ENCODE measurements at places on chromosomes 16 and 17.

DNA sequence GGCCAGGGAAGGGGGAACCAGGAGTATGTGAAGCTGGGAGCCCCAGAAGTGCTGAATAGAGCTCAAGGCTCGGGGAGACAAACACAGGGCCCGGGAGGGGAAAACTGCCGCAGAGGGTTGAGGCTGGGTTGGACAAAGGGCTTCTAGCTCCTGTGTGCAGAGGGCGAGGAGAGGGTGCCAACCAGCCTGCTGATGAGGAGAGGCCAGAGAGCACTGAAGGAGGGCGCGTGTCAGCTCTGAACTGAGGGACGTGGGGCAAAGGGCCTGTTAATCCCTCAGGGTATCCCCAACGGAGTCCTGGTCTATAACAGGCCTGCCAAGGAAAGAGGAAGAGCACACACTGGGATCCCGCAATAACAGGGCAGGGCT, 151.3 kb downstream of the C16orf78 start:
- no peak for DNase-seq

GRCh38 chr17:19336938-19337711, 25.4 kb downstream of the B9D1 start:
- no peak for DNase-seq

DNA sequence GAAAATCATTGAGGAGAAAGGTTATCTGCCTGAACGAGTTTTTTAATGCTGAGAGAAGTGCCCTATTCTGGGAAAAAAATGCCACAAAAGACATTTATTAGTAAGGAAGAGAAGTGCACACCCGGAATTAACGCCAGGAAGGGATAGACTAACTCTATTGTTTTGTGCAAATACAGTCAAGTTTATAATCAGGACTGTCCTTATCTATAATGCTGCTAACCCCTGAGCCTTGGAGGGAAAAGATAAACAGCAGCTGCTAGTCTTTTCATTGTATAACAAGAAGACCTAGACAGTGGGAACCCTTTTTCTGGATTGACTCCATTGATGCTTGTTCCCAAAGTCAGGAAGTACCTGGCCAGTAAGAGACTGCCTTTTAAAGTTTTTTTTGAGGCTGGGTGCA, 26.5 kb downstream of the BCAS3 start:
- no peak for DNase-seq

- DNase-seq, result no peak
Measured at GRCh38 chr16:86751076-86752030, 173.0 kb downstream of the FOXL1 start.

GRCh38 chr17:40497695-40498094, 3.7 kb downstream of the TNS4 start:
- DNase-seq, result no peak

- DNase-seq, result no peak
Measured at GRCh38 chr16:9072806-9073341, 18.6 kb upstream of the HAPSTR1 start.

- DNase-seq, result no peak
Measured at GRCh38 chr17:7034955-7035590, 742 bp upstream of the SLC16A13 start.

DNA sequence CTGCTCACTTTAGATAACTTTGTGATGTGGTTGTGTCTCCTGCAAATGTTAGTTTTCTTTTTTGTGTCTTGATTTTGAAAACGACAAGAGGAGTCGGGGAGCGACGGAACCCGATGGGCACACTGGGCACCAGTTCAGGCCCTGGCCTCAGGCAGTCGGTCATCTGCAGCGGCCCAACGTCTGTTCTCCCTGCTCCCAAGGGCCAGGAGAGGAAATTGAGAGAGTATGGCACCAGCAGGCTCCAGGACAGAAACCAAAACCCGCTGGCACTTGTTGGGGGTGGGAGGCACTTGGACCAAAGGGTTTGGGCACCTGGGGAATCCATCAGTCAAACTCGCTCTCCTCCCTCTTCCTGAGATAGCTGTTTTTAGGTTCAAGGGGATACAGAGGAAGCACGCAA, 17.2 kb downstream of the RBFOX3 start:
- no peak for DNase-seq

DNA sequence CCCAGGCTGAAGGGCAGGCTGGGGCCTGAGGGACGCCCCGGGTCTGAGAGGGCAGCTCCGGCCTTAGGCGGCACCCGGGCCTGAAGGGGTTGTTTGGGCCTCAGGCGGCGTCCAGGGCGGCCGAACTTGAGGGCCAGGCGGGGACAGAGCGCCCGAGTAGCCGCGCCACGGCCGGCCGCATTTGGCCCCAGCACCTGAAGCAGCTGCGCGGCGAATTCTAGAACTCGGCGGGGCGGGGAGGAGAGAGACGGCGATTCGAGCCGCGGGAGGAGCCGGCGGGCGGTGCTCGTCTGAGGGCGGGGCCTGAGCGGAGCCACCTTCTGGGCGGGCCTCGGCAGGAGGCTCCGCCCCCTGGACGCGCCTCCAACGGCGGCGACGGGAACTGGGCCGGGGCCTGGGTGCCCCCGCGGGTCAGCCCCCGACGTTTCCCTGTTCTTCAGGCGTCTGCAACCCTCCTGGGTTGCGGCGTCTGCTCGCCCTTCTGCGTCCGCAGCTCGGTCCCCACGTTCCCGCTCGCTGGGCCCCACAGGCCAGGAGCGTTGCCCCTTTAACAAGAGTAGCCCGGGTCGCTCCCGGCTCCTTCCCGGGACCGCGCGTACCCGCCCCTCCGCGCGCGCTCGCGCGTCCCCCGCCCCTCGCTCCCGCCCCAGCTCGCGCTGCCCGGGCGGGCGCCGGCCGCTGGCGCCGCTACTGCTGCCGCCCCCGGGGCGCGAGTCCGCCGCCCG, at the start of the genes INCA1 and KIF1C:
Gene INCA1 (minus strand): TSS at position 221 of the 725 bp plus-strand sequence. CDS start 3,085 bp downstream, outside the sequence.
Gene KIF1C (plus strand): TSS at position 649 of the 725 bp plus-strand sequence. CDS start 2,297 bp downstream, outside the sequence.
- peak; percentile 88 for DNase-seq

DNA sequence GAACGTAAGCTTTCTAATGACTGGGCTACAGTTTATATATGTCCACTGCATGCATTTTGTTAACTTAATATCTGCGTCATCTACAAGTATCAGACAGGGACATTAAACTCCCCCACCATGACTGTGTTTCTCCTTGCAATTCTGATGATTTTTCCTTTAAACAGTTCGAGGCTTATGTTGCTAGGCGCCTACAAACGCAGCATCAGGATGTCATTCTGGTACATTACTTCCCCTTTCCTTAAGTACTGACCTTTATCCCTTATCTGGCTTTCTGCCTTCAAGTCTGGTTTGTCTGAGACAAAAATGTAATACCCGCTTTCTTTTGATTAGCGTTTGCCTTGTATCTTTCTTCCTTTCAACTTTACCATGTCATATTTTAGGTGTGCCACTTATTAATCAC, 362.4 kb downstream of the SLC39A11 start:
- DNase-seq, result no peak

GRCh38 chr16:80894091-80894490, 89.7 kb upstream of the CDYL2 start:
- DNase-seq, result no peak

- peak; percentile 15 for DNase-seq
Measured at GRCh38 chr17:83080858-83081683, 1.7 kb downstream of the METRNL start.

DNA sequence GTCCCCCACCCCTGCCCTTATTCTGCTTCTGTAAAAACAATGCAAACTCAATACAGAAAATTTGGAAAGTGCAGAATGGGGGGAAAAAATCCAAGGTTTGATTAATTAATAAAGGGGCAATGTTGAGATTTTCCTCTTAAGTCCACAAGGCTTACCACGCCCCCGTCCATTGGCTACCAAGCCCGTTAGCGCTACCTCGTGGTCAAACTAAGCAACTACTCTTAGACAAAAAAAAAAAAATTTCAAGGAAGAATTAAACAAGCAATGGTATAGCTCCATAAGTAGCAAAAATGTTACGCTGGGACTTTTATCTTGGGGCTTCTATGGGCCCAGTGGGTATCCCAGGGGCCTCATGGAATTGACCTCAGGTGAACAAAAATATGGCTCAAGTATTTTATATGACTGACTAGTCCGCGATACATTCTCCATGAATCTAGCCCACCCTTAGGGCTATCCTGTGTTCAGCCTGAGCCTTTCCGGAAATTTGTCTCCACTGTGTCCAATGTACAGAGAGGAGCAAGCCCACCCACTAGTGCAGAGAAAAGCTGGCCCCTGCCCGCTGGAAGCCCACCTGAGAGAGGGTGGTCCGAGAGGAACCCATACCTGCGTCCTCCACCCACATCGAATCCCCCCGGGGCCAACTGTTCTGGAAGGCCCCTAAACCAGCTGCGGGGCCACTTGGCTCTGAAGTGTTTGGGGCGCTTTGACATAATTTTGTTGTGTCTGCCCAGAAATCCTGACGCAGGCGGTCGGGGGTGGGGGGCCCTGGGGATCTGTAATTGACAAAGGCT, 19.1 kb upstream of the TEX2 start:
- no peak for DNase-seq

DNA sequence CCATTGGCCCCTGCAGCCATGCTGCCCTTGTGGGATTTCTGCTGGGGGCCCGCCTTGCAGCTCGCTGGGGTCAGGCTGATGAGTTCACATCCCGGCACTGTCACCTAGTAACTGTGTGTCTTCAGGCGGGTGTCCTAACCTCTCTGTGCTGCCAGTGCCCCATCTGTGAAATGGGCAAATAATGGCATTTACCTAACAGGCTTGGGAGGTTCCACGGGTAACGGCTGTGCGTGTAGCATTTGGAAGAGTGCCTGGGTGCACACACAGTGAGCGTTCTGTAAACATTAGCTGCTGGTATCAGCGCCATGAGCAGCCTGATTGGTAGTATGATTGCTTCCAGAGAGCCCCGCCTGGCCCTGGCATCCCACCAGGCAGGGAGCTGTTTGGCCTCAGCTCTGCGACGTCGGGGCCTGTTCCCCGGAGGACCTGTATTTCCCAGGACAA, 167.3 kb upstream of the GSE1 start:
- DNase-seq, result no peak
